ENCODE measurements at places on chromosomes 16 and 17.

- no peak for DNase-seq
These were observed 27.9 kb downstream of the NLRC5 start for GRCh38 chr16:57017251-57017650.

DNA sequence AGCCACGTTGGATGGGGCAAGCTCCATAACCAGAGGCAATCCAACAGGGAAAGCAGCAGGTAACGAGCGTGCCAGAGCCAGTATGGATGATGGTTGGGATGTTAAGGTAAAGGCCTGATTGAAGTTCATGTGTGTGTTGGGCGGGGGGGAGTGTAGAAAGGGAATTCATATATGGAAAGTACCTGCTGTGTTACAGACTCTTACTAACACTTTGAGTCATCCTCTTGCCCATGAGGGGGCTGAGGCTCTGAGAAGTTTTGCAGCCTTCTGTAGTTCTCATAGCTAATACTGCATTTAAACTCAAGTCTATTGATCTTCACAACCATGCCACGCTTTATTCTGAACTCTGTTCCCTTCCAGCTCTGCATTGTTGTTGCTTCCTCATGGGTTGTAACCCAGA lies 28.5 kb downstream of the SYCE1L start:
- no peak for DNase-seq

GRCh38 chr17:80718428-80718827 lies 173.8 kb downstream of the RPTOR start:
- DNase-seq, result no peak

- no peak for DNase-seq
These were observed 15.1 kb downstream of the SCIMP start for GRCh38 chr17:5219536-5219935.

- peak; percentile 48 for DNase-seq
These were observed 972 bp downstream of the RSAD1 start for GRCh38 chr17:50479522-50480141.

- no peak for DNase-seq
These were observed 19.6 kb downstream of the MGAT5B start for GRCh38 chr17:76887802-76888201.

DNA sequence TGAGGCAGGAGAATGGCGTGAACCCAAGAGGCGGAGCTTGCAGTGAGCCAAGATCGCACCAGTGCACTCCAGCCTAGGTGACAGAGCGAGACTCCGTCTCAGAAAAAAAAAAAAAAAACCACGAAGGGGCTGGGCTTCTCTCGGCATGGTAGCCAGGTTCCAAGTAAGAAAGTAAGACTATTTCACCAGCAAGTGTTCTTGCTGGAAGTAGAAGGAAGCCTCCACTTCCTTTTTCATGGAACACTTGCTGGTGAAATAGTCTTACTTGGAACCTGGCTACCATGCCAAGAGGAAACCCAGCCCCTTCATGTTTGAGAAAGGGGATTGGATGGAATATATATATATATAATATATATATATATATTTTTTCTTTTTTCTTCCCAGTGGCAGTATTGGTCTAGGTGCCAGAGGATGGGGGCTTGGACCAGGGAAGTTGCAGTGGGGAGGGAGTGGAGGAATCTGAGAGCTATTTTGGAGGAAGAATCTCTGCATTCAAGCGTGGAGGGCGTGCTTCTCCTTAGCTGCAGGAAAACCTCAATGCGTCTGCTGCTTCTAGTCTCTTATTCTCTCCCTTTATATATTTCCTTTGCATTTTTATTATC lies 7.2 kb upstream of the N4BP1 start:
- no peak for DNase-seq

Data from NCI-H446 treated with DMSO at 0.1 percent for 48 hours (cell line).